ENCODE measurements at places on chromosomes 16 and 17. TPM values are rescaled to one million over a fixed set of nuclear protein-coding genes. Genes with fewer than 3 reads are reported as not detected.

The NAGS gene
- total RNA-seq, result 0.71 TPM

The RANBP10 gene
- total RNA-seq, result 3.1 TPM

The PSMD11 gene
- 84.8 TPM for total RNA-seq

The DYNLRB2 gene
- total RNA-seq, result not detected

The ITGAL gene
- total RNA-seq, result not detected

The CHST5 gene
- total RNA-seq, result not detected

The RSKR gene
- total RNA-seq, result 4.4 TPM

The KRTAP3-2 gene
- total RNA-seq, result not detected

The MT1G gene
- not detected for total RNA-seq

The ZC3H7A gene
- total RNA-seq, result 23.9 TPM
